Stimulated activated CD4-positive, alpha-beta T cell treated with anti-CD3 and anti-CD28 coated beads, Interleukin-4, amount 100 ng/mL, for 4 hours (primary cell): ENCODE measurements at places on chromosomes 3 and 15.

- DNase-seq = no peak
Measured at GRCh38 chr3:39207361-39208186, 15.2 kb upstream of the XIRP1 start.

GRCh38 chr3:35946121-35946853 lies 307.0 kb downstream of the ARPP21 start:
- DNase-seq = no peak

- DNase-seq = no peak
Measured at GRCh38 chr3:153967260-153967659, 153.9 kb upstream of the ARHGEF26 start.

- no peak for DNase-seq
Measured at GRCh38 chr3:54736459-54736858, 191.4 kb downstream of the LRTM1 start.

DNA sequence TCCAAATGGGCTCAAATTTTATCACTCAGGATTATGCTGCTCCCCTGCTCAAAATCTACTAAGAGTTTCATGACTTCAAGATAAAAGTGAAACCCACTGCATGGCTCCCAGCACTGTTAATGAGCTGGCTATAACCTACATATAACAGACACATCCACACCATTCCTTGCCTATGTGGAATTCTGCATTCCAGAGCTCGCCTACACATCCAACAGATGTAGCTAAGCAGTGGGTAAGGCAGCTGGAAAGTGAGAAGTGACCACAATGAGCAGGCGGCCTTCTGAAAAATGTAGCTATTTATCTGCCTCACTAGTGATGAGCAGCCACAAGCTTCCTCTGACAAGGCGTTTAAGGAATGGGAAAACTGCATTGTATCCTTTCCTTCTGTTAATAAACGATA lies 92.0 kb upstream of the TRIM42 start:
- DNase-seq = no peak

GRCh38 chr3:3201611-3202010 lies 22.1 kb upstream of the CRBN start:
- DNase-seq = no peak

GRCh38 chr3:101527441-101527840 lies 14.4 kb upstream of the SENP7 start:
- no peak for DNase-seq

DNA sequence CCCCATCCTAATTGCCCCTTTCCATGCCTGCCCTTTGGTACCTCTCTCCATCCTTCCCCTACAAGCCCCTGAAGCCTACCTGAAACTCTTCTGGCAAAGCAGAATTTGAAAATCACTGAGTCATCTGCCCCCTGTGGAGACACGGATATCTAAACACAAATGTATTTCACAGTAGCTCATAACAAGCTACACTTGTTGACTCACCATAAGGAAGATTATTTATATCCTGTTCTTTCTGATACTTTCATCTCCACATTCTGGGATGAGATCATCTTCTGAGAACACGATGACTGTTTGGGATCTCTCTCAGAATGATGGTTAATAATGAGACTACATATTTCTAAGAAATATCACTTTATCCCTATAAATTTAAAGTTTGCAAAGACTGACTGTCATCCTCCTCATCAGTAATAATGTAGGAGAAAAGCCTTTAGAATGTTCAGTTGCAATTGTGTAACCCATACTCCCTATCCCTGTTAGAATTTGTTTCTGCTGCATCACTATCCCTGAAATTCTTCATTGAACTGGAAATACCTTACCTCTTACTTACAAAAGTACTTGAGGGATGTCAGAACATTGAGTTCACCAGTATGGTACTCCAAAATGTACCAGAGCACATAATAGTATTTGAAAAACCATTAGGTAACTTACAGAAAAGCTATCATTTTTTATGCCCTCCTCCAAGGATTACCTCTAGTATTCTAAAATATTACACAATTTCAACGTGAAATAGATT lies 116.1 kb upstream of the IL12A start:
- DNase-seq = no peak

GRCh38 chr3:195062866-195063540 lies 208.0 kb downstream of the XXYLT1 start:
- DNase-seq = no peak

- DNase-seq = no peak
Measured at GRCh38 chr3:151751161-151751560, 17.4 kb downstream of the AADACL2 start.

- DNase-seq = no peak
Measured at GRCh38 chr15:79121571-79121970, 31.0 kb upstream of the RASGRF1 start.

DNA sequence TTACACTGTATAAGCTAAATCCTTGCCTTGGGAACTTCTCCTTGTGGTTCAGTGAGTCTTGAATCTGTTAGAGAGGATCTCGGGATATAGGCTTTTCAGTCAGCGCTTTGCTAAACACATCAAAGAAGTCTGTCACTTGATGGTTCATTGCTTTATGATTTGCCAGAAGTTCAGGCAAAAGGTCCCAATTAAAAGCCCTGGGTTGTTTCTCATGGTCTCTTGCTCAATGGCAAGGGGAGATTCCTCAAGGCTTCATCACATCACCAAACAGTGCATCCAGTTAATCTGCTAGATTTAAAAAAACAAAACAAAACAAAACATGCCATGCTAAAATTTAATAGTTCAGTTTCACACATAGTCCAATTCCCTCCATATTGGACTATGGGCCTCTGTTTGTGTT lies 114.8 kb downstream of the FILIP1L start:
- no peak for DNase-seq

GRCh38 chr3:112632596-112632995 lies 8.3 kb downstream of the CCDC80 start:
- no peak for DNase-seq

DNA sequence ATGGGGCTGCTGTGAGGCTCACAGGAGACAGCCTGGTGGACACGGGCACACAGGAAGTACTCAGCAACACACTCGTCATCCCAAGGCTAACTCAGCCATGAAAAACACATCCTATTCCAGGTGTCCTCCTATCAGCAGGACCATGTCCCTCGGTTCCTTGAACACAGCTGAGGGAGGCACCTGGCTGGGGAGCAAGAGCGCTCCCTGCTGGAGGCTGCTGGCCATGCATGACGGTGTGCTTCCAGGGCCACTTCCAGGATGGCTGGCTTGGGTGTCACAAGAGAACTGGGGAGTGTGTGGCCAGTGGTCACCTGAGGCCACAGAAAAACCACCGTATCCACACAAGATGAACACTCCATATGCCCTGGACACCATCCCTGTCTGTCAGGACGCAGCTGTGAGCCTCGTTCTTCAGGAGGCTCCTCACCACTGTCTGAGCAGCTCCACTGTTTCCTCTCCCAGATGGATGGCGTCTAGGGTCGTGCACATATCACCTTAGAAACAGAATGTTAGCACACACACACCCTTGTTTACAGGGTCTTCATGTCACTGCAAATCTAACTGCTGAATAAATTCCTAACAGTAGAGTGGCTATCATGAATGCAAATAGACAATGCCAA lies 31.0 kb downstream of the POC1A start:
- DNase-seq = peak; percentile 64

DNA sequence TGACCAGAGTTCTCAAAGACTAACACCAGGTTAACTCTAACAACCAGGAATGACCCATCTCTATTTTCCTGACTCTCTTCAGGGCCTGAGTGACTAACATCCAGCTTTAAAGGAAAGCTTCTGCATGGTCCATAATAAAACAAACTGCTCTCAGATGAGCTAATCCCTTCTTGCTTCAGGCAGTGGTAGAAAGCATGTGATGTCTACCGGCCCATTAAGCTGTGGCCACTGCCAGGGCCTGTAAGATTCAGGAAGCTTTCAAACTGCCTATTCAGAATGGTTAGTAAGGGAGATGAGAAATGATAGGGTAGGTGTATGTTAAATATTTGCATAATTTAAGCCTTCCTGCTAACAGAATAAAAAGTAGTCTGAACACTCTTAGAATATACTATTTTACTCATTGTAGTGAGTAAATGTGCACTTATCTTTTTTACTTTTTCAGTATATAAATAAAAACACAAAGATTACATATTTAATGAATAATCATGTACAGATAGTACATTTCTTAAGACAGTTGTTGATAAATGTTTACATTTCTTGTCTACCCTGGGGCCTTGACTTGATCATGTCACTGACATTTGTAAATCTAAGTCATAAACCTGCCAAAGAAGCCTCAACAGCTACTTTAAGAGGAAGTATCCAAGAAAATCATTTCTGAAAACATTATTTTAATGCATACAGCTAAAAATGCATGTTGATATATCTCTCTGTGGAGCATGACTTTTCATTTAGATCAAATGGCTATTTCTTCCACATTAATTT lies 222.0 kb downstream of the MCTP2 start:
- DNase-seq = no peak

GRCh38 chr15:39251413-39252133 lies 329.3 kb upstream of the THBS1 start:
- no peak for DNase-seq

DNA sequence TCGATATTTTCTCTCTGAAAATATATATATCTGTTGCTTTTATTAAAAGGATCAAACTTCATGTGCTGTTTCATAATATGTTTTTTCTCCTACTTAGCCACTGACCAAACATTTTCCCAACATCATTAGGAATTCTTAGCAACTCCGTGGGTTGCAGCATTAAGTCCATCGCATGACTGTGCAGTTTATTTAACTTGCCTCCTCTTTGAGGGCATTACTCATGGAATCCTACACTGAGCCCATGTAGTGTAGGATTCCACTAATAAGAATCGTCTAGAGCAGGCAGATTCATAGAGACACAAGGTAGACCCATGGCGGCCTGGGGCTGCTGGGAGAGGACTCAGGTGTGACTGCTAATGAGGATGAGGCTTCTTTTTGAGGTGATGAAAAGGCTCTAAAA lies 49.3 kb downstream of the CMTM6 start:
- no peak for DNase-seq

DNA sequence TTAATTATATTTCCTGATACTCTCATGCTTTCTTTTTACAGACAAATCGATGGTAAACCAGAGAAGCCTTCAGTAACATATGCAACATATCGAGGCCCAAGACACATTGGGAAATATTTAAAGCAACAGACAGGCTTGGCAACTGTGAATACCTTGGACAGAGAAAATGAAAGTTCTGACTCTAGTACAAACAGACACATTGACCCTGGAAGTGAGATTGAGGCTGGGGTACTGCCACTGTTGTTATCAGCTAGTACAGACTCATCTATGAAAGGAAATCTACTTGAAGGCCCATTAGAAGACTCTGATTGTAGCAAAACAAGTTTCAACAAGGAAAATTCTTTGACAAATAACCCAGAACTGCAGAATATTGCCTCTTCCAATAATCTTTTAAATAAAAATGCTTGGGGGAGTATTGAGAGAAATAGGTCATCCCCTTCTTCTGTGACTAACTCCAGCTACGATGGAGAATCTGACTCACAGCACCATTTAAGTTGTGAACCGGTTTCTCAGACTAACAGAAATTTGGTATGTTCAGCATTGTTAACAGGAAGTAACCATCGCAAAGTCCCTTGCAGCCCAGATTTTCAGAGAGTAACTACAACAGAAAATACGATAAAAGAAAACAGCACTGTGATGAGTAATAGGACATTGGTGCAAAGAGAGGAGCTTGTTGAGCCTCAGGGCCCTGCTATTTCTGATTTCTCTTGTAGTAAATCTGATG lies 50.2 kb downstream of the CRYBG3 start:
- DNase-seq = peak; percentile 1

- DNase-seq = no peak
Measured at GRCh38 chr3:12916159-12916558, 74.8 kb upstream of the RPL32 start.

DNA sequence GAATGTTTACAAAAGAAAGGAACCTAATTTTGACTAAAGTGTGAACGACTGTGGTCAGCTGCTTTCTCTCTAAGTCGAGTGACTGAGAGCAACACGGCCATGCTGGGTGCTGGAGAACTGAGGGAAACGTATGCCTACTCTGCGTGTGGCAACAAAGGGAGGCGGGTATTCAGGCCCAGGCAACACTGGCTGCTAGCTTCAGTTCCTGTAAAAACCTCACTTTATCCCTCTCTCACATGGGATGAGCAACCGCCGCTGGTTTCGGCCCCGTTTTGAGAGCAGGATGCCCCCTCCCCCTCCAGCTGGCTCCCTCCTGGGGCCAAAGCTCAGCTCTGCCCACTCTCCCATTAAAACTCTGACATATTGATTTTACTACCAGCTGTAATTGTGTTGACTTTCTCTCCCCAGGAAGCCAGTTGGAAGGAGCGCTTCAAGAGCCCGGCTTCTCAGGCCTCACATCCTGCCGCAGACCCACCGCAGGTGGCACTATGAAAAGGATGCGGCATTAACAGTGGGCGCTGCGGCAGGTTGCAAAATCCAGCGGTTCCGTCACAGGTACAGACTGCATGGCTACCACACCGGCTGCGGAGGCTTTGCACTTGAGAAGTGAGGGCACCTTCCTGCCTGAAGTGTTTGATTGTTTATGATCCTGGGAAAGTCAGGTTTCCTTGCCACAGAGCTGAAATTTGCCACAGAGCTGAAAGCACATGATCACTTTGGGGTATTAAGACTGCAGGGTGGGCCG lies 12.7 kb downstream of the PLXND1 start:
- peak; percentile 25 for DNase-seq

GRCh38 chr3:188734395-188734794 lies 437.4 kb upstream of the TPRG1 start:
- DNase-seq = no peak

GRCh38 chr3:67044955-67045354 lies 46.8 kb downstream of the KBTBD8 start:
- no peak for DNase-seq

DNA sequence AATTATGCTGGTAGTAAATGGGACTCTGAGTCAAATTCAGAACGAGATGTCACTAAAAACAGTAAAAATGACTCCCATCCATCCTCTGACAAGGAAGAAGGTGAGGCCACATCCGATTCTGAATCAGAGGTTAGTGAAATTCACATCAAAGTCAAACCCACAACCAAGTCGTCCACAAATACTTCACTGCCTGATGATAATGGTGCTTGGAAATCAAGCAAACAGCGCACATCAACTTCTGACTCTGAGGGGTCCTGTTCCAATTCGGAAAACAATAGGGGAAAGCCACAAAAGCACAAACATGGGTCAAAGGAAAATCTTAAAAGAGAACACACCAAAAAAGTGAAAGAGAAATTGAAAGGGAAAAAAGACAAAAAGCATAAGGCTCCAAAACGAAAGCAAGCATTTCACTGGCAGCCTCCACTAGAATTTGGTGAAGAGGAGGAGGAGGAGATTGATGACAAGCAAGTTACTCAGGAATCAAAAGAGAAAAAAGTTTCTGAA lies 15.1 kb upstream of the ZBTB47 start:
- DNase-seq = no peak

DNA sequence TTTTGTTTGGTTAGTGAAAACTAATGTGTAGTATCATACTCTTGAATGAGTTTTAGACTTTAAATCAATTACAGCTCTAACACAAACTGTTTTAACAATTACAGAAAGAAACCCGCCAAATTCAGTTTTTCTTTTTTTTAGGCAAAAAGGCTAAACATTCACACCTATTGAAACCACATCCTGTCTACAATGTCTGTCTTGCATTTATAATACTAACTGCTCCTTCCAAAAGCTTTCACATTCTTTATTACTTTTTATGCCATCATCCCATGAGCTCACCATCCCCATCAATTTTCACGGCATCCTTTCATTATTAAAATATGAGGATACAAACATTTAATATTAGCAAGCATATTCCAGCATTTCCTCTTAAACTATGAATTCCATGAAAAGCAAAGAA lies 593.3 kb downstream of the FOXP1 start:
- DNase-seq = no peak

GRCh38 chr3:177547711-177548350 lies 350.5 kb upstream of the TBL1XR1 start:
- no peak for DNase-seq

GRCh38 chr3:195270817-195271409 lies at the start of gene XXYLT1:
XXYLT1 (minus strand) TSS chr3:195271159; CDS start chr3:195271058, 101 bp downstream.
- peak; percentile 91 for DNase-seq
